ENCODE measurements at places on chromosomes 7 and 10.
A peak's percentile ranks its signal among the peaks of the same experiment; 100 is the strongest.

DNA sequence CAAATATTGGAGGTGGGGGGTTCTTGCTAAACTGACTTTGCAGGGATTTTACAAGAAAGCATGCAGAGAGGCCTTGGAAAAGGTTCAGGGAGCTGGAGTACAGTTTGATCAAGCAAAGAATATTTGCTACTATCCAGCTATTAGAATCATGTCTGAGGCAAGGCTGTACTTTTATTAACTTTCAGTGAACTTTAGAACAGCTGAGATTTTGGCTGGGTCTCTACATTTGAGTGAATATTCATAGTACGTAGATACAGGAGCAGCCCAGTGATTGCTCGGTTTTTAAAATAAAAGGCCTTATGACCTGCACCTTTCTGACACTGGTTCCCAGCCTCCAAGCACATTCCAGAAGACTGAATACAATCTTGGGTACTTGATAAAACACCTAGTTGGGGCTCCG, 496.8 kb upstream of the AKR1E2 start:
- DNase-seq: no peak

GRCh38 chr7:47478017-47478344, 103.9 kb downstream of the TNS3 start:
- DNase-seq: no peak

DNA sequence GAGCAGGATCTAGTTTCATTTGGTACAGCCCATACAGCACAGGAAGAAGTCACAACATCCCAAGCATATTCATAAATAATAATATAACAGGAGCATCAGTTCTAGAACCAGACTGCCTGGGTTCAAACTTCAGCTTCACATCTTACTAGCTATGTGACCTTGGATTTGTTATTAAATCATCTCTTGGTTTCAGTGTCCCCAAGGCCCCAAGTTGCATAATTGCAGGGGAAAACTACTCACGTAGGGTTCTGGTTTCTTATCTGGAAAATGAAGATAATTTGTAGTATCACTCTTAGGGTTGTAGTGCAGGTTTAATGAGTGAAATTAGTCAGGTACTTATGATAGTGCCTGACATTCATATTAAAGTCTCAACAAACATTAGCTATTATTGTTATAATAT, 5.5 kb upstream of the IQUB start:
- DNase-seq: no peak

DNA sequence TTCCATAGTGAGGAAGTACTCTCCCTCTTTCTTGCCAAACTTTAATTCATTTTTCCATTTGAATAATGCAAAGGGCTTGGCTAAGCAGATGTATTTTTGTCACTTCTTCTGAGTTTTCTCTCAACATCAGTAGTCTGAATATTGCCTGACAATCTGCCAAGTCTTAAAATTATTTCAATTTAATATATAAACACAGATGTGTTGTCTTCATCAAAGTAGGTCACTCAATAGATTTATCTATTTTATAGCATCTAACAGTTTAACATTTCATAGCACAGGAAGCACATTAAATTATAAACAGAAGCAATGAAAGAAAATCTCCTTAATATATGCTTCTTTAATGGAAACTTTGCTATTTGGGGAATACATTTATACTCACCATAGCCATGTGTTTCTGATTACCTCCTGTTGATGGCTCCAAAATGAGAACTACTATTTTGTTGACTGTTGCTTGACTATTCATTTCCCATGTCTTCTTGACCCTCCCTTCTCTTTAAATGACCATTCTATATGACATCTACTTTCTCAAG, 4.5 kb downstream of the CPED1 start:
- DNase-seq: no peak

- no peak for DNase-seq
These were observed 30.9 kb upstream of the VDAC2 start for GRCh38 chr10:75179657-75180177.

DNA sequence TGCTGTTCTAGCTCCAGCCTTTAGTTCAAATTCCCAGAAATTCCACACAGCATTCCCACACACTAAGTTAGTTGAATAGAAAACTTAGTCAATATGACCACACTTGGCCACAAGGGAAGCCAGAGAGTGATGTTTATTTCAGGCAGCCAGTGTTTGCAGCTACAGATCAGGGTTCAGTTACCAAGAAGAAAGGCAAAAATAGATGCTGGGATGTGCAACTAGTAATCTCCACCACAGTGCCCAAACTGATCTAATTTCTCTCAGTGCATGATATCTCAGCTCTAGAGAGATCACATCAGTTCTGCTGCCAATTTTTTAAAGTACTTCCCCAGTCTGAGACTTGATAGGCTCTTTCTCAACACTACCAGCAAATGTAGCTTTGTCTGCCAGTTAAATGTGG, 17.6 kb downstream of the SLF2 start:
- no peak for DNase-seq

DNA sequence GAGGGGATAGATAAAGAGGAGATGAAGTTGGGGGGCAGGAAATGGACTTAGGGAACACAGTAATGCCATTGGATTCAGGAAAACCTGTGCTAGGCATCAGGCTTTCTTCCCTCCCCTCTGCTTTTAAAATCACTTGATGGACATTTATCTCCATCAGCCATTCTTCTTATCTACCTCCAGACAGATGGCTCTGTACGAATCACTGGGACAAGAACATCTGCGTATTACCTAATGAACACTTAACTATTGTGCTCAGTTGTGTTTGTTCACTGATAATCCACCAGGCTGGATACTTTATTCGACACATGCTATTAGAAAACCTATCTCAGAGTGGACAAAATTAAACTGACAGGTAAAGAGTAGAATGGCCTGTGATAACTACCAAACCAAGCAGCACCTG, 40.0 kb downstream of the TNKS2 start:
- no peak for DNase-seq

- no peak for DNase-seq
These were observed 80.9 kb upstream of the ATP6V0A4 start for GRCh38 chr7:138878856-138879255.

- DNase-seq: no peak
These were observed 1025.1 kb downstream of the GRM8 start for GRCh38 chr7:126227643-126228042.

- no peak for DNase-seq
These were observed 46.2 kb downstream of the RBM17 start for GRCh38 chr10:6135039-6135438.

DNA sequence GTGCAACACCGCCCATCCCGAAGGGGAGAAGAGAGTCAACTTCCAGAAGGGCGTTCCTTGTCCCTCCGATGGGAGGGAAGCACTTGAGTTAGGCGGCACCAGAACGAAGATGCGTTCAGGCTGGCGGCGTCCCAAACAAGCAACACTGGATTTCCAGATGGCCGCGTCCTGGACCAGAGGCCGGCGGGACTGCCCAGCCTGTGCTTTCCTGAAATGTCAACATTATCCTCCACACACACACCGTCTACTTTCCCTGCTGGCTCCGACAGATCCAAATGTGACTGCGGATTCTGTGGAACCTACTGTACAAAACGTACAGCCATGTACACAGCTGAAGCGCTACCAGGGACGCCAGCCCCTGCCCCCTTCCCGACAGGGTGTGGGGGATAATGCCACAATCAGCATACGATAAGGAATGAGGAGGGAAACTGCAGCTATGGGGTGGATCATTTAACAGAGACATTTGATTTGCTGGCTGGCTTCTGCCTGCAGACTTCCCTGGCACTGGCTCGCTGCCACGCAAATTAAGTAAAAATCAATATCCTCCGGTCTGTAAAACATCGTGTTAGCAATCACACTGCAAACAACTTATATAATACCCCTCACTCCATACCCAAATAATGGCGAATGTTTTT, 82.1 kb downstream of the ZRANB1 start:
- DNase-seq: no peak

DNA sequence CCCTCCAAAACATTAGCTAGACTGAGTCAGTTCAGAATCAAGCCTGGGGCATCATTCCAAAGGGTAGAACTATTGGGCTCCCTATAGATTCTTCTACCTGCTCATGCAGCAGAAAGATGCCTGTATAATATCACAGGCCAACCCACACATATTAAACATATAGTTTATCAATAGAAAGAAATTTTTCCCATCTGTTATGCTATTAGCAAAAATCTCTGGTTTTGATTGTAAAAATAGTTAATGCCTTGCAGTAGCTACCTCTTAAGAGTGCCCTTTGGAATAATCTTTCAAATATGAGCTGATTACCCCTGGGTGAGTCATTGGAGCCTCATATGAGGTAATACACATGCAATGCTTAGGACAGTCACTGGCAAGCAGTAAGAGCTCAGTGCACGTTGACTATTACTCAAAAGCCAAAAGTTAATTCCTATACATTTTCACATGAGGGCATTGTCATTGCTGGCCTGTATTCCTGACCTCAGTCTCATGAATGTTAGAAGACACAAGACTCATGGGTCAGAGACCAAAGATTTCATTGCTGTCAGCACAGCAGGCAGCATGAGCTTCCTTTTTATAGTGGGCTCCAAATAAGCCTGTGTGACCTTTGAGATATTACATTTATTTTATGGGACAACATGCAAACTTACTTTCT, 180.0 kb downstream of the FGFR2 start:
- no peak for DNase-seq

- no peak for DNase-seq
These were observed 476.4 kb downstream of the PTPRN2 start for GRCh38 chr7:158111049-158111751.

DNA sequence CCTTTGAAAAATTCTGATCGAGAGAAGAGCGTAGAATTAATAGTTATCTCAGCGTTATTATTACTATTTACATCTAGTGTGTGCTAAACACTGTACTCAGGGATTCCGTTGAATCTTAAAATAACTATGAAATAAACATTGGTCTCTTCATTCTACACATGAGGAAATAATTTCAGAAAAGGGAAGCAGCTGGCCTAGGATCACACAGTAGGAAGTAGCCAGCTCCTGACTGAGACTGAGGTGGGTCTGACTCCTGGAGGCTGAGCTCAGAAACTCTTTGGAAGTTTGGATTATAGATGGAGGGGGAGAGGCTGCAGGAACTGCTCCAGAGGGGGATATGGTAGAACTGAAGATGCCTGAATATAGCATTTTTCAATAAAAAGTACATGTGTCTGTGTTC, 183.9 kb upstream of the WDR11 start:
- DNase-seq: no peak

- no peak for DNase-seq
These were observed 2.5 kb upstream of the KEL start for GRCh38 chr7:142964502-142965246.

GRCh38 chr10:132313865-132314264, 6.1 kb upstream of the STK32C start:
- DNase-seq: no peak

GRCh38 chr10:101041252-101041761, 10.3 kb downstream of the SFXN3 start:
- no peak for DNase-seq

DNA sequence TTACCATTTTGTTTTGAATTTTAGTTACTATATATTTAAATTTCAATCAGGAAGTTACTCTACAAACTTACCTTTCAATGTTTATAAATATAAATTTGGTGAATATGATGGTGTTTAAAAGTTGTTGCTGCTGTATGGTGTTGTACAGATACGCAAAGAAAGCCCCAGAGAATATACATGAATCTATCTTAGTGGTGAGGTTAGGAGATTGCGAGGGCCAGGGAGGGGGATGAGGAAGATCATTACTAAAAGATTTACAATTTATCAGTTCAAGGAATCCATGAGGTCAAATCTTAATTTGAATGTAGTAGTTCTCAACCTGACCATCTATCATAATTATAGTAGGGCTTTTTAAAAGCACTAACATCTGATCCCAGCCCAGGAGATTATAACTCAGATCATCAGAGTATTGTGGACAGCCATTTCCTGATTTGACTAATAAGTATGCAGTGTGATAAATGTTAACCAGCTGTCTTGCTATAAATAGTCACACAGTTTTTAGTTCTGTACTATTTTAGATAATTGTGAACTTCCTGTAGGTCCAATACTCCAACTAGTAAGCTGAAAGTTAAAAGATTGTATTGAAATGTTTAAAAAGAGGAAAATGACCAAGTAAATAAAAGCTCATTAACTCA, 23.6 kb downstream of the FAM3C start:
- no peak for DNase-seq

GRCh38 chr7:141695803-141696289, 6.1 kb downstream of the DENND11 start:
- no peak for DNase-seq

GRCh38 chr7:4634166-4634565, 47.9 kb upstream of the FOXK1 start:
- DNase-seq: no peak

DNA sequence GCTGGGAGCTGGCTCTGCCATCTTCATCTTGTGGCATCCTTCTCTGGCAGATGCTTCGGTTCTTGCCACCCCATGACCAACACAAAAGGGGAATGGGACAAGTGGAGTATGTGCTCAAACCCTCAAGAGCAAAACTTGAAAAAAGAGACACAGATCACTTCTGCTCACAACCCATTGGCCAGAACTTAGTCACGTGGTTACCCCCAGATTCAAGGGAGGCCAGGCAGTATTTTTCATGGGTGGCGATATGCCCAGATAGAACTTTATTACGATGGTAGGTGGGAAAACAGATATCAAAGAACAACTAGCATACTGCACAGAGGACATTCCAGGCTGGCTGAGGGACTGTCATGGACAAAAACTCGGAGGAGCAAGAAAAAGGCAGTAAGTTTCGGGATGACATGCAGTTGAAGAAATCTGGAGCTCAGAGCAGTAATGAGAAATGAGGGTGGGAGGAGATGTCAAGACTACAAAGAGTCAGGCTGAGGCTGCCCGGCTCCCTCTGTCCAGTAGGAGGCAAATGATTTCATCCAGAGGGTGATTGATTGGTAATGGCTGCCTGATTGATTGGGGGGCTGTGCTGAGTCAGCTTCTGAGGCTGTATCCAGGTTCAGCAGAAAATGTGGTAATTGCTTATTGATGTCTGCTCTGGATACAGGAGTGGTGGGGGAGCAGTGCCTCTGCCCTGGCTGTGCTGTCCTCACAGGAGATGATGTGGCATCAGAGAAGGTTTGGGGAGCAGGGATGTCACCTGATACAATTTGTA, 25.3 kb downstream of the COL13A1 start:
- no peak for DNase-seq

GRCh38 chr7:51286401-51286800, 30.2 kb downstream of the COBL start:
- DNase-seq: no peak

GRCh38 chr10:58237014-58237834, 30.5 kb downstream of the IPMK start:
- peak; percentile 76 for DNase-seq

DNA sequence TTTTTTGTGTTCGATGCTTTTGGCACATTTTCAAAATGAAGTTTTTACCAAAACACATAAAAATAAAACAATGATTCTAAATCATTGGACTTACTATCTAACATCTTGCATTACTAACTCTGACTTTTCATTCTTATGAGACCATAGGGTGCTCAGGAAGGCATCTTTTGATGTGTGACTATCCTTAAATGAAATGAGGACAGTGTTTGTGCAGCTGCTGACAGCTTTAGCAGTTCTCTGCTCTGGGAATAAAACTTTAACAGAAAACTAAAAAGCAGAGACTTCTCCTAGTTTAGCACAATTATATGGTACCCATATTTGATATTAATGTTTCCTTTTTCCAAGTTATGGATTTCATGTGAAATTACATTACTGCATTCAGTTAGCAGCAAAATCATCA, 471.6 kb downstream of the ARL4A start:
- no peak for DNase-seq

- no peak for DNase-seq
These were observed 13.7 kb upstream of the WAPL start for GRCh38 chr10:86535132-86535882.
